ENCODE measurements at places on chromosomes 13 and 19.

GRCh38 chr19:40191836-40192646, 815 bp downstream of the MAP3K10 start:
- peak; percentile 19 for DNase-seq

DNA sequence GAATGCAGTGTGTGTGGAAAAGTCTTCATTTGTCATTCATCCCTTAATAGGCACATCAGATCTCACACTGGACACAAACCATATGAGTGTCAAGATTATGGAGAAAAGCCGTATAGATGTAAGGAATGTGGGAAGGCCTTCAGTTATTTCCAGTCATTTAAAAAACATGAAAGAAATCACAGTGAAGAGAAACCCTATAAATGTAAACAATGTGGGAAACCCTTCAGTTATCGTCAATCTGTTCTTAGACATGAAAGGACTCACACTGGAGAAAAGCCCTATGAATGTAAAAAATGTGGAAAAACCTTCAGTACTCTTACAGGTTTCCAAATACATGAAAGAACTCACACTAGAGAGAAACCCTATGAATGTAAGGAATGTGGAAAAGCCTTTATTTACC, 45.3 kb downstream of the ZNF136 start:
- DNase-seq: no peak

DNA sequence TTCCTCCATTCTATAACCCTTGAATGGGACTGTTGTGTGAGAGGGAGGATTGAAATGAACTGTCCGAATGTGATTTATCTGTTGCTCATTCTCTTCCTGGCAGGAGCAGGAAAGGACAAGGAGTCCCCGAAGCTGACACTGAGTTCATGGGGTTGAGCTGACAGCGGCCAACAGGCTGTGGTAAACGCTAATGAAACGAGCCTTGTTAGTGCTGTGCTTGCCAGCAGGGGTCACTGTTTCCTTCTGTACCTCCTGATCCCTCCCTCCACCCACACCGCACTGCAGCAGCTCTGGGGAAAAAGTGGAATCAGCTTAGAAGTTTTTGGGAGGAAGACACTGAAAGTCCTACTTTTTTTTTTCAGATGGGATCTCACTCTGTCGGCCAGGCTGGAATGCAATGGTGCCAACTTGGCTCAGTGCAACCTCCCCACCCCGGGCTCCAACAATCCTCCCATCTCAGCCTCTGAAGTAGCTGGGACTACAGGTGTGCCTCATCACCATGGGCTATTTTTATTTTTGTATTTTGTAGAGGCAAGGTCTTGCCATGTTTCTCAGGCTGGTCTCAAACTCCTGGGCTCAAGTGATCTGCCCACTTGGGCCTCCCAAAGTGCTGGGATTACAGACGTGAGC, 6.7 kb upstream of the ZNF761 start:
- peak; percentile 65 for DNase-seq

DNA sequence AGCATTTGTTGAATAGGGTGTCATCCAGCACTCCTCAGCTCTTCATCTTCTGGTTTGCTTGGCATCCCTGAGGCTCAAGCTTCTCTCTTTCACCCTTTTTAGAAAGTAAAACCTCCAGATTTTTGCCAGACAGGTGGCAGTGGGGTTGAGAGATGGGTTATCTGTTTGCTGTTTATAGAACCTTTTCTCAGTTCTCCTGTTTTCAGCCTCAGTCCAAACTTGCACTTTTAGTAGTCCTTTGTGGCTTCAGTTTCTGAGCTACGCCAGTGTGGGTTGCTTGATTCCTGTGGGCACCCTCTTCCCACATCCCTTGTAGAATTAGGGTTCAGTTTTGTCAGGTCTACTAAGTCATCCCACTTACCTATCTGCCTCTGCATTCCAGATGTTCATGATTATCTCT, 147.9 kb downstream of the PAN3 start:
- DNase-seq: no peak

DNA sequence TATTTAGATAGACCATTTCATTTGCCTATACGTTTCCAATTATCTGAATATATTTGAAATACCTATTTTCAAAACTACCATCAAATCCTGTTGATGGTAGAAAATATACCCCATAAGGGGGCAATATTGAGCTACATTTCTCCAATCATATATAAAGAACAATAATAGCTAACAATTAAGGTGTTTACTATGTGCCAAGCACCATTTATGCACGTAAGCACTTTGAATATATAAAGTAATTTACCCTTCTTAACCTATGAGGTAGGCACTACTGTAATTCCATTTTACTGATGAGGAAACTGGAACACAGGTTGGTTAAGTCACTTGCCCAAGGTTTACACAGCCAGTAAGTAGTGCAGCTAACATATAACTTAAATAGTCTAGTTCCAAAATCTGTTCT, 79.2 kb downstream of the UBL3 start:
- peak; percentile 49 for DNase-seq

DNA sequence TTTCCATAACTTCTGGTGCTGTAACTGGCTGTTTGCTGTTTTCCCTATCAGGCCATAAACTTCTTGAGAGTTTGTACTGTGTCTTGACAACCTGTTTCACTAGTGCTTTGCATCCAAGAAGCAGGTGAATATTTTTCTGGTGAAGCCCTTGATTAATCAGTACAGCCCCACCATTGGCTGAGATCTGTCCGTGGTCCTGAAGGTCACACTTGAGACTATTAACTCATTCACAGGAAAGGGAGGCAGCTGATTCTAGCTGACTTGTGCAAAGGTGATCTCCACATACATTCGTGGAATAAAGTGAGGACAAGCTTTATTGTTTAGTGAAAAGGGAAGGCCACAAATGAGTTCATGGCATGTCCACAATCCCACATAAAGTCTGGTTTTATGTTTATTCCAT, 61.4 kb upstream of the ZNF835 start:
- no peak for DNase-seq

- no peak for DNase-seq
Observed at GRCh38 chr13:91909617-91910016, 511.2 kb downstream of the GPC5 start.

GRCh38 chr19:39057615-39058014, 25.3 kb upstream of the FBXO27 start:
- DNase-seq: no peak

DNA sequence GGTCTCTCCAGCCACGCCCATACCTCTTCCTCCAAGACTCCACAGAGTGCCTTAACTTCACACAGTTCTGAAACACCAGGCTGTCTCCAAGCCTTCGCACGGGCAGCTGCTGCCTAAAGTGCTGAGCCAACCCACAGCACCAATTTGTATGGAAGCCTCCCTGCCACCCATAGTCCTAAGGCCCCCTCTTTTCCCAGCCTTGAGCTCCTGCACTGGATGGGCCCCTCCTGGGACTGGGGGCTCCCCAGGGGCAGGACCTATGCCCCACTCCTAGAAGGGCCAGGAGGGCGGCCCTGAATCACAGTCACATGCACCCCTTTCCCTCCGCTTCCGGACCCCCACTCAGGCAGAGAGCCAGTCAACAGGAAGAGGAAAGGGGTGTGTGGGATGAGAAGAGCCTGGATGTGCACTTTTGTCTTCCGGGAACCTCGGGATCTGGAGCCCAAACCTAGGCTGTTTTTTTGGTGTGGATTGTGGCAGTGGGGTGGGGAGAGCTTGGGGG, 5.1 kb upstream of the FCER2 start:
- no peak for DNase-seq

- peak; percentile 13 for DNase-seq
Observed at GRCh38 chr13:27770809-27771208, 21.5 kb upstream of the GSX1 start.

Measured in IMR-90 (cell line).